Stimulated activated CD4-positive, alpha-beta T cell treated with anti-CD3 and anti-CD28 coated beads, Interleukin-4, amount 100 ng/mL, for 24 hours (primary cell): ENCODE measurements at places on chromosomes 5 and 9.

- DNase-seq: no peak
Measured at GRCh38 chr5:109113608-109114007, 296.2 kb downstream of the PJA2 start.

- DNase-seq: no peak
Measured at GRCh38 chr5:28927559-28928326, 1889.4 kb upstream of the CDH9 start.

GRCh38 chr5:43068037-43068436 lies 27.9 kb upstream of the ANXA2R start:
- DNase-seq: no peak

DNA sequence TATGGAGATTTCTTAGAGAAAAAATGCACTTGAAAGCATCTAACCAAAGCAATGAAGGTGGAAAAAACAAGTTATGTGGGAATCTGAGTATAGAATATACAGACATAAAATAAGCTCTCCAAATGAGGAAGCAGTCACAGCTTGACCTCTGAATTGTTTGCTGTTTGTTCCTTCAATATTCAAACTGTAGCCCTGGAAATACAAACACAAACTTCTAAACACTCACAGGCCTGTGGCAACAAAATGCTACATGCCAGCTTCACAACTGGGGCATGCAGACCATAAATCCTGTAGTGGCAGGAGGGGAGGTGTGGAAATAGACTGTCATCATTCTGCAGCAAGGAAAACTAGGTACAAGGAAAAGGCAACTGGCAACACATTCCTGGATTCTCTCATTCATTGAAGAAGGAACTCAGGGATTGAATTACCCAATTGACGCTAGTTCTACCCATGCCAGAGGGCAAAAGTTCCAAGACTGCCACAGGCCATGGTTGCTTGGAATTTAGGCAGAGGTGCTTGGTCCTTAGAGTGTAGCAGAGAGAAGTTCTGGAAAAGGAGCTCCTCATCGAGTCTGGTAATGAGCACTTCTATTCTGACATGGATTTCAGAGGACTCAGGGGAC lies 349.6 kb downstream of the PDE4D start:
- DNase-seq: no peak

DNA sequence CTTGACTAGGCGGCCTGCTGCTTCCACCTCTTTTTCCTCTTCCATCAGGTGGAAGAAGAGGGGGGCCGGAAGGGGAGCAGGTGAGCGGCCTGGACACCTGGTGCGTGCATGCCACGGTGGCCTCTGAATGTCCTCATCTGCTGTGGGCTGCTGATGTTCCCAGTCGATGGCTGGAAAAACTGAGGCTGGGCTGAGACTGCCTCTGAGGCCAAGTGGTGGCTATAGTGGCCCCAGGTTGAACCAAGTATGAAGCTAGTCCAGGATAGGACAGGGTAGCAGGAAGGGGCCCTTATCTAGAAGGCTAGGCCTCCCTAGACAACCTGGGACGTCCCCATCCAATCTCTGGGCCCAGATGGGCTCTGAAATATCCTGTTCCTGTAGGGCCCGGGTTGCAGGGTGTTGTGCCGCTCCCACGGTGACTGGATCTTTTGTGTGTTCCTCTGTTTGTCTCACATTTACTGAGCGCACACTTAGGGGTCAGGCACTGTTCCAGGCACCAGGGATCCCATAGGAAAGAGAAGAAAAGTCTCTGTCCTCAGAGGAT lies 753 bp upstream of the NR5A1 start:
- DNase-seq: no peak

DNA sequence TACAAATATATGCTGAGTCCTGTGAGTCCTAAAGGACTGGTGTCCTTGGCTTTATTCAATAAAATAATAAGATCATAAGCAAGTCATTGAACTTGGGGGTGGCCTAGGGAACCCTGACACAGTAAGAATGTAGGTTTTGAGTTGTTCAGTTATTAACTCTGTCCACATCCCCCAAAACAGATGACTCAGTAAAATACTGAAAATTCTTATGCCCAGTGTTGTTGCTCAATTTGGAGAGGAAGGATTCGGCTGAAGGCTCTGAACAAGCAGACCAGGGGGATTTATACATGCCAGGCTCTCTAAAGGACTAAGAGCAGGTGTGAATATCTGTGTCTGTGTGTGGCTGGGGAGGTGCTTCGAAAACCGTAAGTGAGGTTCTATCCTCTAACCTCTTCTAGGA lies 173.7 kb downstream of the RMI1 start:
- DNase-seq: no peak

DNA sequence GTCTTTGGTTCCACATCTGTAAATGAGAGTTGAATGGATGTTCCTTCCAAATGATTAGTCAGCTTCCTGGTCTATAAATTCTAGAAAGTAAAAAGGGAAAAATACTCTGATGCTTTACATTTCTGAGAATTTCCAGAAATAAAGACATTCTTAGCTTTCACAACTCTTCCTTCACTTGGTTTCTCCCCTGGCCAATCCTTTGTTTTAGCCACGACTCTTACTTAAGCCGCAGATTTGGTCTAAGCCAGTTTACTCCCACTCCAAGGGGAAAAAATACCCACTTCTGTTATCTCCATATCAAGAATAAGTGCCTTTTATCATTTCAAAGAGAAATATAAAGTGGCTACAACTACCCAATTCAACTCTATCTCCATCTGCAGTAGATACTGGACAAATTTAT lies 29.7 kb downstream of the PWWP2A start:
- no peak for DNase-seq

- DNase-seq: no peak
Measured at GRCh38 chr9:13163287-13163686, 116.2 kb downstream of the MPDZ start.

DNA sequence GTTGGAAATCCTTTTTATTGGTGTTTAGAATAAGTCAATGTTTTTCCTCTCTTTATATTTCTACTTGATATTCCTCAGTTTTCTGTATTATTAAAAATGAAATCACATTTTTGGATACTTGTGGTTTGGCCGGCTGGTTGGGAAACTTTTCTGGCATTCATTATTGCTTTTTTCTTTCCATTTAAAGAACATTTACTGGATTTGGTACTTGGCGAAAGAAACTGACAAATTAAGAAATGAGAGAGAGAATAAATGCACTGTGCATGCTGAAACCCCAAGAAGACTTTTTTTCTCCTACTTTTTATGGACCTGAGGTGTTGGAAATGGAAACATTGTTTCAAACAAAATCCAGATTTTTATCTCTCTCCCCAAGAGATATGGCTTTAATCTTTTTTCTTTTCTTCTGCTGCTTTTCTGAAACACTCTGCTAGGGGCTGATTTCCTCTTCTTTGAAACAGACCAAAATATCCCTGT lies 128.4 kb downstream of the SNX18 start:
- no peak for DNase-seq

DNA sequence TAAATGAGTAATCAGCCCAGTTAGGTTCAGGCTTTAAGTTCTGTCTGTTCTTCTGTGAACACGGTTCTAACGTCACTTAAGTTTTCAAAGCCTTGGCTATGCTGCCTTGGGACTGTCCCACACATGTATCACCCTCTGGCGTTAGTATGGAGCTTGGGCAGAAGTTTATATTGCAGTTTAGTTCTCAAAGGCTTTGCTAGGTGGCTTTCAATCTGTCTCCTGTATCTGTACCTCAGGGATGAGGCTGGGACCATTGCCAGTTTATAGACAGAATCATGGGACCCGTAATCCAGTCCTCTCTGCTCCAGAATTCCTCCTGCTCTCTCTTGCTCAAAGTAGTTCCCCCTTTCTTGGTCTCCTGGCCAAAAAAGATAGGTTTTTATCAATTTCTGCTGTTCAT lies 12.1 kb downstream of the C9orf40 start:
- DNase-seq: no peak

- DNase-seq: no peak
Measured at GRCh38 chr5:139271201-139272027, 22.1 kb upstream of the MATR3 start.

- no peak for DNase-seq
Measured at GRCh38 chr5:139577689-139578290, 16.7 kb downstream of the UBE2D2 start.

- DNase-seq: no peak
Measured at GRCh38 chr9:132018957-132019405, 60.7 kb downstream of the MED27 start.

DNA sequence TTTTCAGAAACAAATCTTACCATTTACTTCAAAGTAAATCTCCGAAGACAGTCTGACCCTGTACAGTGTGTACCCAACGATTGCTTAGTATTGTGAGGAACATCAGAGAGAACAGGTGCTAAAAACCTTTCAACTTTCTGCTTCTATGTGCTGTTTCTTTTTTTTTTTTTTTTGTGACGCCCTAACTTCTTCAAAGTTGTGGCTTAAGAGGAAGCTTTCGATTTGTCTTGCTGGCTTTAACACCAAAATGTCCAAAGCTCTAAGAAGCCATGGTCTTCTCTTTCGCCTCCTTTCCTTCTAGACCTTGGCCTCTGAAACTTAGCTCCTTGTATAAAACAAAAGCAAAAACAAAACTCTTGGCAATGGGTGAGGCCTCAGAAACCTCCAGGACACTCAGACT lies 1.2 kb downstream of the TNFSF8 start:
- no peak for DNase-seq

DNA sequence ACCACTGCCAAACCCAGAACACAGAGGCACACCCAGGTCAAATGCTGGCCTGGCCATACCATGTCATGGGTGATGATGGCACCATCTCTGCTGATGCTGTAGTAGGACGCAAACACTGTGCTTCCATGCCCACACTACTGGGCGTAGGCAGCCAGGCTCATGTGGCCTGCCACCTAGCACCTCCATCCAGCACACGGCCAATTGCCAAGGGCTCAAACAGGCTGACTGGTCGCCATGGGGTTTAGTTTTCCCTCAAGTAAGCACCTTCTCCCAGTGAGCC lies 39.4 kb downstream of the BICD2 start:
- DNase-seq: no peak

DNA sequence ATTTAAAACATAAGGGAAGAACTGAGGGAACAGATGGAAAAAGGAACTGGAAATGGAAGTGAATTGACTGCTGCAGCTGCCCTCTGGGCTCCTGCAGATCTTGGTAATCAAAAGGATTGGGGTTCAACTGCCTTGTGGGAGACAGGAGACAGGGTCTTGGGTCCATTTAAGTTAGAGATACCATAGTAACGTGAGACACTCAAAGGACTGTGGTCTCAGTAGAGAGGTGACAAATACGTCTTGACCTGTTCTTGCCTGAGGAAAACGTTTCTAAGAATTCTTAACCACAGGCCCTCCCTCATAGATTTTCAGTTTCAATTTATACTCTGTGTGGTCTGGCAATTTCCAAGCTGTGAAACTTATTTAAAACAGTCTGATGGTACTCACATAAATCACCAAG lies 100.8 kb upstream of the DHFR start:
- DNase-seq: peak; percentile 22

DNA sequence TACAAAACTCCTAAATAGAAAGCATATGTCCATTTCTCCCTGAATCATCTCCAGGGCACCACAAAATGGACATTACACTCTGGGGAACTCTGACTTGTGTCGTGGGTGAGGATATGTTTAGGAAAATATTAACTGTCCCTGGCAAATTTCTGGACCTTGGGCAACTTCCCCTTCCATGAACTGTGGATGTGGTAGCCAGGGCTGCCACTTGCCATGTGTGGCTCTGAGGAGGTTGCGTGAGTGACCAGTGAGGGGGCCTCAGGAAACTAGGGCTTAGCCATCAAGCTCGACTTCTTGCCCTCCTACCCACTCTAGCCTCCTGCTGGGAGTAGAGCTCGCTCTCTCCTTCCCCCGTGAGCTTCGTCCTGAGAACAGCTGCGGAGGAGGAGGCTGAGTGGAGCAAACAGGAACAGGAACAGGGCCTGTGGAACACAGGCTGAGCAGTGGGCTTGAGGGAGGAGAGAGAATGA lies 13.8 kb upstream of the STC2 start:
- DNase-seq: no peak

DNA sequence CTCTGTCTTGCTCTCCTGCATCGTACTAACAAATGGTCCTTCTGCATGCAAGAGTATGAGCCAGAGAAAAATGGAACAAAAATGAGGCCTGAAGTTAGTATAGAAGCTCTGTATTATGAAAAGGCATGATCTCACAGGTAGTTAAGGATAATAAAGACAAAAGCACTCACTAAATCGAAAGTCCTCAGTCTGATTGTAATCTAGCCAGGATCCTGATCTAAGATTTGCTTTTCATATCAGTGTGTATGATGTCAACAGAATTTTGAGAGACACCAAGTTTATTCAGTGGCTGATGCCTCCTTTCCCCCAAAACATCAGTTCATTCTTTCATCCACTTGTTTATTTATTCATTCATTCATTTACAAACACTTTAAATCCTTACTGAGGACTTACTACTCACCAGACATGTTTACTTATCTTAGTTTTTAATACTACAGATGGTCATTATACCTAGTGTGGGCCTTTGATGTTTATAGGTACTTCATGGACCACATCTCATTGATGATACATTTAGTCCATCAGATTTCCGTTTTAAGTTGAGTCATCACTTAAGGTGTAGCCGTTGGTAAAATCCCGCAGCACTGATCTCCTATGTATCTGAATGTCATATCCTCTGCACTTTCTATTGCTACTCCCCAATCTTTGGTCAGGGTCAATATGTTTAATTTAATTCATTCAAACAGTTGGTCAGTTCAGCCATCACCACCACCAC lies 105.2 kb upstream of the DHFR start:
- no peak for DNase-seq

DNA sequence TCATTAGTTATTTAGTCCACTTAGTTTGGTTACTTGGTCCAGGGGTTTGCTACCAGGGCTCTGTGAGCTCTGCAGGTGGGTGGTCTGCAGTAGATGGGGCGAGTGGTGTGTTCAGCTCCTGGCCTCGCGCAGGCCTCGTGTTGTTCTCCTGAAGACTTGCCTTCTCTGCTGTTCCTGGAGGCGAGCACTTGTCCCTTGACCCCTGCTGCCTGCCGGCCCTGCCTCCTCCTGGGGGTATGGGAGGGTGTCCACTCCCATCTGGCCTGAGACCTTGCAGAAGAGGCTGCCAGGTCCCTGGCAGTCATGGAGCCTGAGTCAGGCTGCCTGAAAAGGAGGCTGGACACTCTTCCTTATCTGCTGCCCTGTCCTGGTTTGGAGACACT lies 137.0 kb downstream of the CACNA1B start:
- DNase-seq: no peak

DNA sequence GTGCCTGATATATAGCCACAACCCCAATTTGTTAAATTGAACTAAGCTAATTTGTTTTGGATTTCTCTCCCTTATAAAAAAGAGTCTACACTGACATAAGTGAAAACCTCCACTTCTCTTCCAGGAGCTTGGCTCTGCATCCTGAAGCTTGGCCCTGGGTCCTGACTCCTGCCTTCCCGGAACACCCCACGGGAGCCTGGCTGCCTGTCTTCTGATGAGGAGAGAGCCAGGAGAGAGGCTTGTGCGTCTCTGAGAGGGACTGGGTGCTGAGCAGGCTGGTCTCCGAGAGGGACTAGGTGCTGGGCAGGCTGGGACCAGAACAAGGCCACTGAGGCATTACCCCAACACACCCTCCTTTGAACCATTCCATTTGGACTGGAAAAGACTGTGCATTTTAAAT lies 6.5 kb upstream of the PTGES start:
- DNase-seq: no peak

DNA sequence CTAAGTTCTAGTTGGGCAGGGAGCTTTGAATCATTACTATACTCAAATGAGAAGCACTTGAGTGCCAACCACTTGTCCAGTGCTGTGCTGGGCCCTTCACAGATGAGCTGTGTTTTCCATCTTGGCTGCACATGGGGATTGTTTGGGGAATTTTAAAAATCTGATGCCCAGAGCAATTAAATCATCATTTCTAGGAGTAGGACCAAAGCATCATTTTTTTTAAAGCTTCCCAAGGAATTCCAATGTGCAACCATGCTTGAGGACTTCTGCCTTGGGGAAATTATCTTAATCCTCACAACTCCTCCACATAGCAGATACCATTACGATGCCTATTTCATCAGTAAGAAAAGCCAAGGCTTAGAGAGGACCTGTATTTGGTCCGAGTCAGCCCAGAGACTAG lies 131.4 kb downstream of the TMEM174 start:
- DNase-seq: no peak
